ENCODE measurements at places on chromosomes 6 and 20. TPM values are rescaled to one million over a fixed set of nuclear protein-coding genes. Genes with fewer than 3 reads are reported as not detected.

Gene SPATA25
- total RNA-seq = 4.2 TPM

Gene DEFB132
- total RNA-seq = not detected

Gene MRAP2
- total RNA-seq = 1.1 TPM

GRCh38 chr20:47724396-47724795 is 60.9 kb downstream of the SULF2 start:
- DNase-seq = no peak

DNA sequence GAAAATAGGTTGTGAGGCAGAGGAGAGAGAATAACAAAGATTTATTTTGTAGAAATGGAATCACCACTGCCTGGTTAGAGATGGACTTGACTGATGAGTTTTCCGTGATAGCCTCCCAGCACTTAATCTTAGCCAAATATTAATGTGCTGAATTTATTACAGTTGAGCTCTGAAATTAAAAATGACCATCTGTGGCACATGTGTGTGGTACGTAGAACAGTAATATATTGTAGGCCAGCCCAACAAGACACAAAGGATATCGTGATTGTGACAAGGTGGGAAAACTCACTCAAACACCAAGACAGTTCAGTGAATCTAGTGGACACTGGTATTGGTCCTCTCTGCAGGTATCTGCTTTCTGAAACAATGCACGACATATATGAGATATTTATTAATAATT is 119.4 kb downstream of the HAO1 start:
- DNase-seq = no peak

- no peak for DNase-seq
Observed at GRCh38 chr6:41405941-41406727, 70.7 kb downstream of the NCR2 start.

DNA sequence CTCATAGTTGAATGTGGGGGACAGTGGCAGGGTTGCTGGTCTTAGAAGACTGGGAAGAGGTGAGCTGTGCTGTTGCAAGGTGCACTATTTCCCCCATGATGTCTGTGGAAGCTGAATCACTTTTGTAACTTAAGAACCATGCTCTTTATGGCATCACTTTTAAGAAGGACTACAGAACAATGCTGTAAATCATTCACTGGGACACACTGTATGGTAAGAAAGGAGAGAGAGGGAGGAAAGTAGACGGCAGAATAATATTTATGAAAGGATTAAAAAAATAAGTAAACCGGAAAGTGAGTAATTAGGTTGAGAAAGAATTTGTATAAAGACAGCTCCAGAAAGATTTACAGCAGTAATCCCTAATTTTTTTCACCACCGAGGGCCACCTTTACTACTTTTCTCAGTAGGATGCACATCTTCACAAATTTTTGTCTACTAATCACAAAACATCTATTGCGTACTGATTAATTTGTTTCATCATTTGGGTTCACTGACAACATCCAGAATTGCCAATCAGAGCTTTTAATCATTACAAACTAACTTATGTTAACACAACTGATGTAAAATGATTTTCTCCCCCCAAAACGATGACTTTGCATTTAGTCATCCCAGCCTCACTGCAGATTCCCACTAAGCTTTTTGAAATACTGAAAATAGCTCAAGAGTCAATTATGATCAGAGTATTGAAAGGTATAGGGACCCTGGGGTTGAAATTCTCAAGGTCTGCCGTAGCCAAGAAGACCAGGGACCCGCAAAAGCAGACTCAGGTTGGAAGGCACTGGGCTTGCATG is 560.7 kb upstream of the NOX3 start:
- no peak for DNase-seq

GRCh38 chr6:149924206-149924932 is 1.4 kb upstream of the RAET1G start:
- DNase-seq = no peak

- DNase-seq = no peak
Observed at GRCh38 chr6:162290846-162291465, 436.6 kb downstream of the PRKN start.

- DNase-seq = no peak
Observed at GRCh38 chr6:137827977-137828810, 38.9 kb upstream of the TNFAIP3 start.

Measured in progenitor cell of endocrine pancreas (in vitro differentiated cells).